ENCODE measurements at places on chromosomes 5 and 9.

- no peak for DNase-seq
Measured at GRCh38 chr5:133114166-133114932, 62.5 kb downstream of the HSPA4 start.

DNA sequence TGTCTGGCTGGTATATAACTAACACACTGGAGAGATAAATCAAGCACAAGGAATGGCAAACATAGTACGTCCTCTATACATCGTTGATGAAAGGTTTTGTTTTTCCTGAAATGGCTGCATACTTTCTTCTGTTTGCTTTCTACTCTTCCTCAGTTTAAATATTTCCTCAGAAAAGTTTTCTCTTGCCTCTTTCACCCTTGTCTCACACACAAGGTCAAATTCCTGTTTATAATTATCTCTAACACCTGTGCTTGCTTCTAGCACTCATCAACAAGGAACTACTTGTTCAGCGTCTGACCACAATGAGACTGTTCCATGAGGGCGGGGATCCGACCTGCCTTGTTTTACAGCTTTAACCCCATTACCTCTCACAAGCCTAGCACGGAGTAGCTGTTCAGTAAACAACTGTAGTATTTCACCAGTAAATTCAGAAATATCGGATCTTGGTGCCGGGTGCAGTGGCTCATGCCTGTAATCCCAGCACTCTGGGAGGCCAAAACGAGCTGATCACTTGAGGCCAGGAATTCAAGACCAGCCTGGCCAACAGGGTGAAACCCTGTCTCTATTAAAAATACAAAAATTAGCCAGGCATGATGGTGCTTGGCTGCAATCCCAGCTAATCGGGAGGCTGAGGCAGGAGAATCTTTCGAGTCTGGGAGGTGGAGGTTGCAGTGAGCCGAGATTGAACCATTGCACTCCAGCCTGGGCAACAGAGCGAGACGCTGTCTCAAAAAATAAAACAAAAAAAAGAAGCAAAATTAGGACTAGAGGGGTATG lies 37.0 kb downstream of the NR6A1 start:
- DNase-seq = no peak

DNA sequence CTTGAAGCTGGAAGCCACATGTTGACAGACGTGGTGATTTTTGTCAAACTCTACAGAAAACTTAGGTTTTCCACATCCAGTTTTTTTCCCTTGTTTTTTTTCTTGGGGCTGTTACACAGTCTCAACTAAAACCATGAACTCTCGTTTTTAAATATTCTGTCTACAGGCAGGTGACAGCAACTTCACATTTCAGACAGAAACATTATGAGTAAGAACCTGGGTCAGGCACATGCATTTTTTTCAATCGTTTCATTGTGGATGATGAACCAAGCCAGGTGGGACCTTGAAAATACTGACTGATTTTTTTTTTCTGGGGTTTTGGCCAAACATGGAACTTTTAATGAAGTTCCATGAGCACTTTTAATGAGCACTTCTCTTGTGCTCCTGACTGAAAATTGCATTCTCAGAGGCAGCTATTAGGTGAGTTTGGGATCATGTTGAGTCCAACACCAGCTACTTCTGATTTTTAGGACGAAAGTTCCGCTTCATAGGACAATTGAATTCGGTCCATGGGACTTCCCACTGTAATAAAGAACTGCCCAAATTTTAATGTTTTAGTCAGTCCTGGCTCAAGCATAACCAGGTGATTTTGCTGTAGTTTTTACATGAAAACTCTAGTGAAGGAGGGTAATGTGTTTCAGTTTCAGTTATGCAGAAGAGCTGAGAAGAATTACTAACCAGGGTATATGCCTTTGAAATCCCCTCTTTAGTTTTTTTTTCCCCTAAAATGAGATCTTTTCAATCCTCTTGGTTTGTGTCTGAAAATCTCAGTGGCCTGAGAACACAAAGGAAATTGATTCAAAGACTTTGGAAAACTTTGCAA lies 93.2 kb upstream of the ADAMTS16 start:
- no peak for DNase-seq

DNA sequence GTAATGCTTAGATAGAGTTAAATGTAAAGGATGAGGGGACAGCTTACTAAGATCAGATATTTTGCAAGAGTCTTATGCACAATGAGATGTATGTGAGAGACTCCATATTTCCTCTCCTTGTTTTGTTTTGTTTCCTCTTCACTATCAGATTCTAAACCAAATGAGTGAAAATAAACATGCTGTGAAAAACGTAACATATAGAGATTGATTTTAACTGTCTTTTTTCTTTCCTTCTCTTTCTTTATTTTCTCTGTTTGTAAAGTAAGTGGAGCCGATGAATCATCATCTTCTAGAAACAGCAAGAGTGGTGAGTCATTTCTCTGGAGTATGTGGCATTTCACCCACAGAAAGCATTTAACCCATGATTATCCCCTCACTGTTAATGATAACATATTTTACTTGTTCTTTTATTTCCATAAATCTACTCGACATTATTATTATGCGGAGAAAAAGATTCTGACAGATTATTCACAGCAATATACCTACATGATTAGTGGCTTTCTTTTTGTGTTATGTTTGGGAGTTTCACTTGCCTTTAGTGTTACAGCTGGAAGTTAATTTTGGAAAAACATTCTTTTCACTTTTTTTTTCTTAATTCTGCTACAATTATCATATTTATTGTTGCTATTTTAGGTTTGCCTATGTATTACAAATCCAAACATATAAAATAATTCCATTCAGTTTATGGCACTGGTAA lies 2.1 kb upstream of the ANXA1 start:
- no peak for DNase-seq

DNA sequence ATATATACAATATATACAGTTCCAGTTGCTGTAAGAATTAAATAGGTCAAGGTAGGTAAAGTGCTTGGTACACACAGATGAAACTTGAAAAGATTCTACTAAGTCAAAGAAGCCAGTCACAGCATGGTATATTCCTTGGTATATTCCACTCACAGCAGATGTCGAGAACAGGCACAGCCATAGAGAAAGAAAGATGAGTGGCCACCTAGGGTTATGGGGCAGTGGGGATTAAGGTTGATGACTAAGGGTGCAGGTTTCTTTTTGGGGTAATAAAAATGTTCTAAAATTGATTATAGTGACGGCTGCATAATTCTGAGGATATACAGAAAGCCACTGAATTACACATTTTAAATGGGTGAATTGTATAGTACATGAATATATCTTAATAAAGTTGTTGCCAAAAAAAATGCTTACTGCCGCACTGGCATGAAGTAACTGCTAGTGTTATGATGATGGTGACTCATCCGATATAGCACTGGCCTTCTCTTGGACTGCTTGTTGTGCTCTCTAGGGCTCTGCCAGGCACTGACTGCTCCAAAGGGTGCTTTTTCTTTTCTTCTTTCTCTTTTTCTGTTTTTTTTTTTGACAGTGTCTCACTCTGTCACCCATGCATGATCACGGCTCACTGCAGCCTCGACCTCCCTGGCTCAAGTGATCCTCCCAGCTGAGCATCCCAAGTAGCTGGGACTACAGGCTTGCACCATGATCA lies 23.5 kb downstream of the TBC1D2 start:
- no peak for DNase-seq

- DNase-seq = no peak
Measured at GRCh38 chr9:137452006-137452760, 7.0 kb downstream of the NSMF start.

DNA sequence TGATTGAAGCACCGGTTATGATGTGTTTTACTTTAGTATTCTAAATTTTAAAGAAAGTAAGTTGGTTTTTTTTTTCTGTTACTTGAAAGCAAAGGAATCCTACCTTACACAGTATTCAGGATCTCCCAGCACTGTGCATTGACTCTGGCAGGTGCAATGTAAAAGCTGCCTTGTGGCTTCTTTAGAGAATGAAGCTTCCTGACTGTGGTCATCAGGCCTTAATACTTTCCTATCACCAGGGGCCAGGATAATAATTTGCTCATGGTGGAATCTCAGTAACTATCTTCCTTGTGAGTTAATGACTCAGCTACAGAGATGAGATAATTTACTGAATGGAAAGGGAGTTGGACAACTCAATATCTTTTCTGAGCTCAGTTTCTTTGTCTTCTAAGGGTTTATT lies 435.5 kb upstream of the ZNF608 start:
- DNase-seq = no peak

- DNase-seq = no peak
Measured at GRCh38 chr5:135444360-135444759, 2.8 kb downstream of the DCANP1 start.

DNA sequence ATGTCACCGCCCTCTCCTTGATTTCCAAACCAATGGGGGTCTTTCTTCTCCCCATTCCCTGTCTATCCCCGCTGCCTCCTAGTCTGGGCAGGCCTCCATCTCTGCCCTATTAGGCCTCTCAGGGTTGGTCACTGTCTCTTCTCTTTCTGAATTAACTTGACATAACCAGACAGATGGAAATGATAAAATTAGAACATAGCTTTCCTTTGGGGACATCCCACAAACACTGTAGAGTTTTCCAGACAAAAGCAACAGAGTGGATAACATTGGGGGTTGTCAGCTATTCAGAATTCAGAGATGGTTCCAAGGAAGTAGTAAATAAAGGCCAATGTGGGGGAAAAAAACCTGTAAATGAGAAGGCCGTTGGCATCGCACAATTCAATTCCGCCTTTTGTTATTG lies 24.7 kb downstream of the LHX6 start:
- DNase-seq = no peak

DNA sequence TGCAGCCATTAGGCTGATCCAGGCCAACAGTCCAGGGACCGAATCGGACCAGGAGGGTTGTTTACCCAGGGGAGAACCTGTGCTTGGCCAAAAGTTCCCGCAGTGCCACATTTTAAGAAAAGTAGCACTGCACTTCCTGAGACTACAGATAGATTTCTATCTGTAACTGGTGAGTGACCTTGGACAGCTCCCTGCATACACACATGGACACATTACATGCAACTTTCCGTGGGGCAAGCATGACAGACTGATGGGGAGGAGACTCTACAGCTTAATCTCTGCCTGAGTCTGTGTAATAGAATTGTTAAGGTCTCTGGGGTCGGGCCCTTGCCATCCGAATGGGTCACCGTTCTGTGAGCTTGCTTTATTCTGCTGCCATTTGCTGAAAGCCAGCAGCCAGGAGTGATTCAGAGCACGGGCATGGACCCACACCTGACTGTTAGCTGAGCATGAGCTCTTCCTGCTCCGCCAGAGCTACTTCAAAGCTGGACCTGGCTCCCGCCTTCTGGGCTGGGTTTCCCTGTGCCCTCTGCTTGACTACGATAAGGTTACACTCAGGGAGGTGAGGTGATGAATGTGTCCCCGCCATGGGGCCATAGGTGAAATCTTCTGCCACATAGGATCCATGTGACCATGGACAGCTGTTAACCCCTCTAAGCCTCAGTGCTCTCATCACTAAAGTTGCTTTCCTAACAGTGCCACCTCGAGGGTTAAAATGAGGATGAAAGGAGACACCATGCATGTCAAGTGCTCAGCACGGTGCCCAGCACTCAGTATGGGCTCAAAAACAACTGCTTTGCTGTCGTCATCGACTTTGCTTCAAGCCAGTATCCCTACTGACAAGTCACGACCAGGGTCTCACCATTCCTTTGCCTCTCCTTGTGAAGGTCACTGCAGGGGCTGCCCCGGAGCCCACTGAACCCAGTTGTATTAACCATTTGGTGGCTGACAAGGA lies 200.0 kb downstream of the MELK start:
- no peak for DNase-seq

GRCh38 chr9:128499920-128500319 lies 4.6 kb upstream of the GLE1 start:
- DNase-seq = no peak

DNA sequence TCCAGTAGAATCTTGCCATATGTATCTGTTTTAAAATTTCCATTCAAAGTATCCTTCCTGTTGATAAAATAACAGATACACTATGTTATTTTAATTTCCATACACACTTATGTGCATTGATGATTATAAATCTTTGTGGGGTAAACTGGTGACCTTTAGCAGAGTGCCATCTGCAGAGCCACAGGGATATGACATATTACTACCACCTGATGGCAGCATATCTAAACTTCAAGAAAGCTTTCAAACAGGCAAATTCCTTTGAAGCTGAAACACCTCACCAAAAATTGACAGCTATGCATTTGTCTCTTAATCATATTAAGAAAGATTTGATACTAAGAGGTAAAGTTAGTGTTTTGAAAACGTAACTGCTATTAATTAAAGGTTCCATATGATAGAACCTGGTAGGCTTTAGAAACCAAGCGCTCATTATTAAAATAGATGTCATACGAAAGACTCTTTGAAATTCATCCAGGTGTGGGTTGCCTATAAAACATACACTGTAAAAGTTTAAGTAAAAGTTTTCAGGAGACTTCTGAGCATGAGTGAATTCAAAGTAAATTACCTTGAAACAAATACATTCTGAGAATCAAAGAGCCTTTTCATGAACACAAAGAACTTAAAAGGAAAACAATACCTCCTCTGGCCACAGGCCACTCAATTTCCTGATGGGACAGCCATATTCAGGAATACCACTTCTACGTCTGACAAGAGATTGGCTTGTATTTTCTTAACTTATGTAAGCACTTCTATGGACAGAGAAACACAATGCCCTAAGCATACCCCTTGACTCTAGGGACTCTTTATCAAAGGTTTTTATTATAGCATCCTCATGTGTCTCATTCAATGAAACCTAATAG lies 93.3 kb downstream of the KIAA0825 start:
- DNase-seq = no peak

DNA sequence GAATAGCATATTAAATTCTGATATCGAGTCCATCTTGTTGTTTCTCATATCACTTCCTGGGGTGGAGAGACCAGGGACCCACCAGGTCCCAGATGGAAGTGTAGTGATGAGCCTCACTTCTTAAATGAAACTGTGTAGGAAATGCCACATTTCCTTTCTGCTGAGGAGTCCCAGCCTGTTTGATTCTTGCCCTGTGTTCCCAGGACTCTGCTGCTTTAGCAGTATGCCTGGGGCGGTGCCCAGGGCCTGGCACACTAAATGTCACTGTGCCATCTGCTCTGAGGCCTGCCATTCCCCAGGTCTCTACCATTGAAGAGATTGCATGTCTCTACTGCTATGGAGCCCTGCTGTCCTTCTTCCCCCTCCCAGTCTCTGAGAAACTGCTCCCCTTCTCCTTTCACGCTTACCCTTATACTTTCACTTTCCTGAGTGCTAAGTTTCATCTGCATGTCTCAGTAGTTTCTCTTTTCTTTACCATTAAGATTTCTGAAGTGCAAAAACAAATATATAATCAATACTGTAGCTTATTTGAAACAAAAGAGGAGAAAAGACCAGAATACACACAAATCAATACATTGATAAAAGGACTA lies 260.4 kb downstream of the GABRB2 start:
- DNase-seq = no peak

- DNase-seq = no peak
Measured at GRCh38 chr9:85884256-85884655, 56.7 kb upstream of the NAA35 start.

- no peak for DNase-seq
Measured at GRCh38 chr5:106822851-106823250, 847.9 kb downstream of the EFNA5 start.
